Stimulated activated CD8-positive, alpha-beta memory T cell treated with anti-CD3 and anti-CD28 coated beads, Interleukin-15, amount 100 ng/mL, for 24 hours (primary cell): ENCODE measurements at places on chromosomes 12 and 14.

GRCh38 chr12:81206429-81206828 is 128.6 kb downstream of the ACSS3 start:
- DNase-seq = no peak

DNA sequence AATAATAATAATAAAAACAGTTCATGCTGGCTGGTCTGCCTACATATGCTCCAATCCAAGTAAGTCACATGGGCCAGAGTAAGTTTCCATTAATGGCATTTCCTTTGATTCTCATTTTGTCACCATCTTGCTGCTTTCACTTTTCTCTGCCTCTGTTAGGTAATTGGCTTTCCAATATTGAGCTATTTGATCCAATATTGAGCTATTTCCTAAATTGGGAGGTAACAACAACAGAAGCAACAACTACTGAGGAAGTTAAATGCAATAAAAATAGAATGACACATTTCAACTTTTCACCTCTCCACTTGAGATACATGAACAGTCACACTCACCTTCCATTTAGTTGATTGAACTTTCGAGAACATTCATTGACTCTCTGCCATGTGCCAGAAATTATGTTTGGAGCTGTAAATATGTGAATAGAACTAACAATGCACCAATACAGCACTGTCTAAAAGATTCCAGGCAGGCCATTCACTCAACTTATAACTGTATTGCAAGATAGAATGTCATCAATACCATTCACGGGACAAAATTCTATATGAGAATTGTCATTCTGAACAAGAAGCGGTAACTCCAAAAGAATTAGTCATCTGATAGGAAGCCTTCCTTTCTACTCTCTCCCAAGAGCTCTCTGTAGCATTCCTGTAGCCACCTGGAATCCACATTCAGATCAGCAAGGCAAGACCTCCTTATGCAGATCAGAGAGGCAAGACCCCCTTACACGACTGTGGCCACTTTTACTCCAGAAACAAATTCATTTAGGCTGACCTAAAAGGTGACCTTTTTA is 136.4 kb downstream of the PHLDA1 start:
- no peak for DNase-seq

GRCh38 chr14:51041883-51042282 is 53.0 kb downstream of the TRIM9 start:
- no peak for DNase-seq

GRCh38 chr12:3551386-3551785 is 60.4 kb downstream of the PRMT8 start:
- no peak for DNase-seq

DNA sequence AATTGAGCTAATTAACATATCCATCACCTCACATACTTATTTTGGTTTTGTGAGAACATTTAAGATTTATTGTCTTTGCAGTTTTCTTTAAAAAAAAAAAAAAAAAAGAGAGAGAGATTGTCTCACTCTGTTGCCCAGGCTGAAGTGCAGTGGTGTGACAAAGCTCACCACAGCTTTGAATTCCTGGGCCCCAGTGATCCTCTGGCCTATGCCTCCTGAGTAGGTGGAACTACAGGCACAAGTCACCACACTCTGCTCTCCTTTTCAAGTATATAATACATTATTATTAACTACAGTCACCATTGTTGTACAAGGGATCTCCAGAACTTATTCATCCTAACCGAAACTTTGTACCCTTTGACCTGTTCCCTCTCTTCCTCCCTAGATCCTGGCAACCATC is 64.0 kb downstream of the NUMB start:
- no peak for DNase-seq
